Activated B cell treated with CpG ODN at 0.5 μM for 24 hours (primary cell): ENCODE measurements at places on chromosomes 16 and 17.

- DNase-seq: no peak
Measured at GRCh38 chr17:47935961-47936360, 5.4 kb upstream of the PNPO start.

DNA sequence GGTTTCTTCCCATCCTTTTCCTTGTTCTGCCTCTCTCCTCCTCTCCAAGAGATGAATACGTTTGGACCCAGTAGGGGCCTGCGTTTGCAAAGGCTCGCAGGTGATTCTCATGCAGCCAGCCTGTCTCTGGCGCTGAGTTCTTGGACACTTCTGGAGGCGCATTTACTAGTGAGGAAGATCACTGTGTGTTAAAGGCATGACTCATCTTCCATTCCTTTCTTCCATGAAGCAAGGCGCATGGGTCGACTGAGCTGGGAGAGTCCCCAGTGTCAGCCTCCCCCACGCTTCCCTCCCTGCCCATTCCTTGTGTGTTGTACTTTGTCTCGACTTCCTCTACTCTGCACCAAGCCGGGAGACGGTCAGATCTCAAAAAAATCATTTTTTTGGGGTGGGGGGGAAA lies 159.9 kb upstream of the EEF2KMT start:
- DNase-seq: no peak

DNA sequence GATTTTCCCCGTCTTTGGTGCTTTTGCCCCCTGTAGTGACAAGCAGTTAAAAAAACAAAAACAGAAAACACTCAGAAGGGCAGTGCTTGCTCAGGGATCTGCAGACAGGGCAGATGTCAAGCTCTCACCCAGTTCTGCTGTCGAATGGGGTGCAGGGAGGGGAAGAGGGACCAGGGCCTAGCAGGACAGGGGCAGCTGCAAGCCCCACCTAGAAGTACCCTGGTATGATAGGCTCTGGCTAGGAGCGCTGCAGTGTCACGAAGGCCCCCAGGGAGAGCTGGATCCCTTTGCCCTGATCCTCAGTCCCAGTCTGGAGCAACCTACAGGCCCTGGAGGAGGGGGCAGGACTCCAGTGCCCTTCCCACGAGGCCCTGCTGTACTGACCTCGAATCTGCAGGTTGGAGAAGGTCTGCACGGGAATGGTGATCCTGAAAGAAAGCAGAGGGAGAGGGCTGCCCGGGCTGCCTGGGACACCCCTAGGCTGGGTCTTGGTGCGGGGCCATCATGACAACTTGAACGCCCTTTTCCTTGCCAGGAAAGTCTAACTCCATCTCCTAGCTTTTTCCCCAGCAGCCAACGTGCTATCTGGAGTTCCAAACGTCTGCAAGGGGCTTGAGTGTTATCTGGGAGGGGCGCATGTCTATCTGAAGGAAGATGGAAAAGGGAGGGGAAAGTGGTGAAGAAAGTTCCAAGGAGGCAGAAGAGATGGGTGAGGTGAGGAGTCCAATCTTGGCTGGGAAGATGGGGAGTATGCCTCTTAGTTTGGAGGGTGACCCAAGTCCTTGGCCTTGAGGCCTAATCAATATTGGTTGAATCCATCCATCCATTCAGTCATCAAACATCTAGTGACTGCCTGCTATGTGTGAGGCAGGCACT lies 4.8 kb downstream of the GFAP start:
- no peak for DNase-seq

- no peak for DNase-seq
Measured at GRCh38 chr17:17979778-17980177, 7.1 kb downstream of the DRC3 start.

- no peak for DNase-seq
Measured at GRCh38 chr16:68798398-68798797, 44.9 kb upstream of the TANGO6 start.

GRCh38 chr17:76081295-76082210 lies 2.6 kb downstream of the ZACN start:
- no peak for DNase-seq

DNA sequence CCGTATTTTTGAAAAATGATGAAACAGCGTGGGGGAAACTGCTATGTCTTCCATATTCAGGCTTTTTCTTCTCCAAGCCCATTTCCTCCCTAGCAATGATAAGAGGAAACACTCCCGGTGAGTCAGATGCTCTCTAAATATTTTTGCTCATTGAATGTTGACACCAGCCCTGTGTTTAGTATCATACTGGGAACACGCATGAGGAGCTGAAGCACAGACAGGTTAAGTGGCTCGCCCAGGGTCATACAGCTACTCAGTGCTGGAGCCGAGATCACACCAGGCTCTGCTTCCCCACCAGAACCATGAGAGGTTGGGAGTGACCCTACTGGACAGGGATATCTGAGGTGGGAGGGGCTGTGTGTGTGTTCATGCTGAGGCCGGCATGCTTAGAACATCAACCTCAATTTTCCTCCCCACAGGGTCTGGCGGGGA lies 37.8 kb upstream of the ADGRG1 start:
- no peak for DNase-seq
